ENCODE measurements at places on chromosomes 13 and 19.

GRCh38 chr19:560121-560520, 12.3 kb upstream of the BSG start:
- DNase-seq: no peak

- DNase-seq: no peak
Measured at GRCh38 chr19:3784607-3785450, 1.4 kb downstream of the MATK start.

DNA sequence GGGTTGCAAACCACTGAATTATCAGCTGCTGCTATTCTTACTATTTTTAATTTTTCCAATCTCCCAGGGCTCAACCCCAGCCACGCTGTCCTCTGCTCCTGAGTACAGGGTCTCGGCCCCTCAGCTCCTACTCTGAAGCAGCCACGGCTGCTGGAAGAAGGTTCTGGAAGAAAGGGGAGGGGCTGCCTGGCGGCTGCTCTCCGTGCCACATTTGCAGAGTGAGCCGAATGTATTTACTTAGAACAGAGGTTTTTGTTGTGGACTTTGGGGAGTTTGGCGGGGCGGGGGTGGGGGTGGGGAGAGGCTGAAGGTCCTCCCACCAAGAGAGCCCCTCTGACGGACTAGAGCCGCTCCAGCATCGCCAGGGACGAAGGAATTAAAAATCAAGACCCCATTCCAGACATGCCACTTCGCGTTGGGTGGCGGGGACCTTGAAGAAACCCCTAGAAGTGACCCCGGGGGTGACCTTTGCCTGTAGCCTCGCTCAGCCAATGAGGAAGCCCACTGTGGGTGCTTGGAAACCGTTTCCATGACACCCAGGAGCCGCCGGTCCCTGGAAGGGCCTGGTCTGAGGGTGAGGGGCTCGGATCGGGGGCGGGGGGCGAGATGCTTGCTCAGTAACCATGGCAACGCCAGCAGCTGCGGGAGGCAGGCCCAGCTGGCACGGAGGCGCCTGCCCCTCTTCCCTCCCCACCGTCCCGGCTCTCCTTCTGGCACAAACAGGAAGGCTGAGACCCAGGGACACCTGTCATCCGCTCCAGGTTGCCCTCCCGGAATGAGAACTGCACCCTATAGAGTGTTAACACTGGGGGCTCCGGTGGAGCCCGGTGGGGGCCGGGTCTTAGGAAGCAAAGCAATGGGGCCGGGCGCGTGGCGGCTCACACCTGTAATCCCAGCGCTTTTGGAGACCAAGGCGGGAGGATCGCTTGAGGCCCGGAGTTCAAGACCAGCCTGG, 54.2 kb upstream of the PTPRS start:
- no peak for DNase-seq

- DNase-seq: no peak
Measured at GRCh38 chr13:40517486-40518480, 148.7 kb downstream of the FOXO1 start.

- no peak for DNase-seq
Measured at GRCh38 chr13:101955764-101956163, 446.1 kb downstream of the FGF14 start.

Measured in stimulated activated CD8-positive, alpha-beta memory T cell treated with anti-CD3 and anti-CD28 coated beads, Interleukin-4, amount 100 ng/mL, for 1 hour (primary cell).